ENCODE measurements at places on chromosomes 16 and 17.

GRCh38 chr17:40909755-40910154 is 24.7 kb upstream of the KRT20 start:
- no peak for ATAC-seq

GRCh38 chr16:27332105-27332504 is 18.3 kb downstream of the IL4R start:
- no peak for ATAC-seq

DNA sequence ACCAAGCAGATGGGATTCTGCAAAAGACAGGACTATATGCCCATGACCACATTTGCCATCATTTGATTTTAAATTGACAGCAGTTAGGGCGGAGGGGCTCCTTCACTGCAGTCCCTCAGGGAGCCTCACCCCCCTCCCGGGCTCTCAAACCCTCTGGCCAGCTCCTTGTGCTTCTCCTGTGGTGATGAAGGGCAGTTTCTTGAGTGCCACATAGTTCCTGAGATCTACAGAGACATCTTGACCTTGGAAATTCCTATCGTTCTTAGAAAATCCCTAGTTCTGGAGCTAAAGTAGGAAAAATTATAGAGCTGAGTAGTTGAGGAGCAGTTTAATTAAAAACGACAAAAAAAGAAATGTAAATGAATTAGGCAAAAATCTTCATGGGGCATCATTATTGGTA is 231.5 kb downstream of the CCDC182 start:
- ATAC-seq: no peak

DNA sequence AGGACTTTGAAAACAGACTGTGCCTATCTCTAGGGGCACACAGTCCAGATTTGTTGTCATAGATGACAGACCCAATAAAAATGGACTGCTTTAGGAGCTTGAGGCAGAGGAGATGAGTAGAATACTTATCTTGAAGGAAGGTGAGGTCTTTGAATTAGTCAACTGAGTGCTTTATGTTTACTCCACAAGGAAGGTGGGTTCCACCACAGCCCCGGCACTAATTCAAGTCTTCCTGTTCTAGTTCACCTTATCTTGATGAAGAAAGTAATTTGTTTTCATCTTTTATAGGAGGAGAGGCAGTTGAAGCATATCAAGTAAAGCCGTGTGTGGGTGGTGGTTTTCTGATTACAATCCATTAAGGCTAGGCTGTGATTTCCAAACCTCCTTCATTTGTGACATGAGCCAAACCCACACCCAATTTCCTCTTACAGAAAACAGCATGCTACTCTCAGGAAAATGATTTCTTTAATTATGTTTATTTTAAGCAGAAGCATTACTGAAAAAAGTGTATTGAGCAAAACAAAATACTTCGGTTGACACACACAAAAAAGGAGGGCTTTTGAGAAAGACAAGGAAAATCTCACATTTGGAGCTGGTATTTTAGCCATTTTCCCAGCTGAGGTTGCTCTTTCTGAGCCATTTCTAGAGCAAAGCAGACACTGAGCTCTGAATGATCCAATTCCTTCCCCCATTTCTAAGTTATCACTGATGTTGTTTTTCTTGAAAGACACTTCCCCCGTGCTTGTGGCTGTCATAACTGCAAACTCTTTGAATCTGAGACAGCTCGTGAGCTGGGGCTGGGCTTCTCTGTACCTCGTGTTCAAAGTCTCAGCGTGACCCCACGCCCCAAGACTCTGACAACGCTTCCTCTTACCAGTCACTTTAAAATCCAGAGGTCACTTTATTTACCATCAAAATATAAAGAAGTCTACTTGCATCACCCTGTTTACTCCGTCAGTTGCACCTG is 35.4 kb downstream of the CDRT15 start:
- peak; percentile 37 for ATAC-seq

Data from activated CD4-positive, CD25-positive, alpha-beta regulatory T cell treated with anti-CD3 and anti-CD28 coated beads, Interleukin-2, amount 50 U/mL, for 24 hours (primary cell).